Stimulated activated CD8-positive, alpha-beta memory T cell treated with anti-CD3 and anti-CD28 coated beads, Interleukin-4, amount 100 ng/mL, for 4 hours (primary cell): ENCODE measurements at places on chromosomes 7 and 10.

DNA sequence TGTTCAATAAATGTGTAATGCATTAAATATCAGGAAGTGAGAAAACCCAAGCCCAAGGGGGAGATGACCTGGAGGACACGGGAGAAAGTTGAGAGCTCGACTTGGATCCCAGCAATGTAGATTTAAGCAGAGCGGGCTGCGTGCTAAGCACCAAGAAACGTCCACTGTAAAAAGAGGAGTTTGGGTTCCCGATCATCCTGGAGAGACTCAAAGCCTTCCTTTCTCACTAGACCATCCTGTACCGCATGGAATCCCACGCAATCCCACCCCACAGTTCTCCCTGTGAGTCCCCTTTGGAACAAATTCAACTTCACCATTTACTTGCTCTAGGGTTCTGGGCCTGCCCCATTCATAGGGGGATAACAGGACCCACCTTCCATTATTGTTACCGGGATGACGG, 2.4 kb downstream of the TRPV6 start:
- no peak for DNase-seq

DNA sequence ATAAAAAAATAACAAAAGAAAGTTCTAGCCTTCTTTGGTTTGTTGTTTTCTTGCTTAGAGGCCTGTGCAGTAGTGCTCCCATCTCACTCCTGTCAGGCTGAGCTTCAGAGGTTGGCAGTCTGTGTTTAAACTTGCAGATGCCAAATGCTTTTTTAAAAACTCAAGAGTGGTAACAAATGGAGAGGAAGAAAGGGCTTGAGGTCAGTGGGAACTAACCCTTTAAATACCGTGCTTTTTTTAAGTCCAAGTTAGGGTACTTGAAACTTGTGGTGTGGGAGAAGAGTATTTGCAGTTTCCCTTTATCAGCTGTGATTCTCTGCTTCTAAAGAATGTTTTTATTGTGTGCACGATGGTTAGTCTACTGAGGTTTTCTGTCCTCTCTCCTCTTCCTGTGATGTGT, 29.4 kb downstream of the ZRANB1 start:
- DNase-seq: no peak

GRCh38 chr10:2279711-2280110, 542.4 kb upstream of the ADARB2 start:
- no peak for DNase-seq

DNA sequence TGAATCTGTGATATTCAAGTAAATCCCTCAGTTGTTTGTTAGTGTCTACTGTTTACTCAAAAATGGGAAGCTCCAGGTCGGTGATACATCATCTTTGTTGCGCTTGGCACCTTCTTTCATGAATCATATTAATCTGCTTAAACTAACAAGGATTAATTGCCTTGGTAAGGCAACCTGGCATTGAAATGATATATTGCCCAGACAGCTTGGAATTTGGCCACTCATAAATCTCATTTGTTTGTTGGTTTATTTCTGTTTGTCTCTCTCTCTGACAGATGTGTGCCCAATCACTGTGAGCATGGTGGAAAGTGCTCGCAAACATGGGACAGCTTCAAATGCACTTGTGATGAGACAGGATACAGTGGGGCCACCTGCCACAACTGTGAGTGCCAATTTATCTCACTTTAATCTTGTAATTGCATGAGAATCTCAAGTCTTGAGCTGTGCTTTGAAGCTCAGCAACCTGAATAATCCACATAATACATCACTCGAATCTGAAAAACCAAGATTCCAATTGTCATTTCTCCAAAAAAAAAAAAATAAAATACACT, 1104.8 kb upstream of the C7orf33 start:
- DNase-seq: no peak

- no peak for DNase-seq
Observed at GRCh38 chr7:88309819-88310218, 3.1 kb upstream of the STEAP4 start.

DNA sequence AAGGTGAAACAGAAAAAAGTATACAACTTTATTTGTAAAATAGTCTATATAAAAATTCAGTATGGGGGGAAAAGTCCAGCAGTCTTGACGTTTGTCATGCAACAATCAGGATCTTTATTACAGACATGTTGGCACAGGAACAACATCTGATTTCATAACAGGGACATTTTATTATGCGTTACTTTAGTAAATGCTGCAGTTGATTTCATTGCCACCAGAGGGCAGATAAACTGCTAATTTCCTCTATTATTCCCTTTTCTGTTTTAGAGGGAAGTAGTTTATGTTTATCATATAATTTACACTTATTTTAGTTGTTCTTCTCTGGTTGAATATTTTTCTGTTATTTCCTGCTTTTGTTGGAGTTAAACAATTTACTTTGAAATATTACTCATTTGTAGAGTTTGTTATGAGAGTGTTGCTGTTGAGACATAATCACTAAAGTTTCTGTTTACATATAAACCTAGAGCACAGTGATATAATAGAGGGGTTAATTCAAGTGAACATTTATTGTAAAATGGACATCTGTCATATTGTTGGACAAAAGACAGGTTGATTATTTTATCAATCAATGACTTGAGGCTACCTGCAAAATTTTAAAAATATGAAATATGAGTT, 3.3 kb downstream of the PLXDC2 start:
- DNase-seq: no peak

DNA sequence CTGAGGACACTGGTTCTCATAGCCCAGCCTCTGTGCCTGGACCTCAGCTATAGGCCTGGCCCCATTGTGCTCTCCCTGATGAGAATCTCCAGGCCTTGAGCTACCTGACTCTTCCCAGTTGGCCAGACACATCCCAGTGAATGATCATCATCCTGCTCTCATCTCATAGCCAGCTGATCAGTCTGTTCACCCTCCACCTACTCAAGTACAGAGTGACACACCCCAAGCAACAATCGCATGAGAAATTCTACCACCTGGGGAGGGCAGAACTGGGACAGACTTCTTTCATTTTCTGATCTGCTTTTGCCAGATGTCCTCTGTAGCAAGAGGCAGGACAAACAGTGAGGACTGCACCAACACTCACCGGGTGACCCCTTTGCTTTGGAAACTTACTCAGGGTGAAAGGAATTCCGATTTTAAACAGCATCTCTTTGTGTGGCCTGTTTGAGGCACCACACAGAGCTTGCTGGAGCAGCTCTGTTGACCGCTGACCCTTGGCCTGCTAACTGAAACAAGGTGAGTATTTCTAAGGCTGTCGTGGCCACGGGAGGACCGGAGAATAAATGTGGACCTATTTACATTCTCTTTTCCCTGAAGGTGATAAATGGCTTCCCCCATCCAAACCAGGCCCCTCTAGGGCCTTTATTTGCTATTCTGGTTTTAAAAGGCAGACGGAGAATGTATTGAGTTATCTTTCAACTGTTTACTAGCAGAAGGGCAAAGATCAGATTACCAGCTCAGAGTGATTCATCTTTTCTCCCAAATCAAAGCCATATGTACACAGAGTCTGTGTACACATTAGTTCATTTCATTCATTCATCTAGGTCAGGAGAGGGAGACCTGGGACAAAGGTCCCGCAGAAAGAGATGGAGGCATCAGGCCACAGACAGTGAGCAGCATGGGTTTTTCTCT, 181.4 kb upstream of the TNS3 start:
- no peak for DNase-seq

GRCh38 chr7:100213672-100214071, 6.1 kb upstream of the PVRIG start:
- no peak for DNase-seq

GRCh38 chr10:58555170-58555929, 42.7 kb downstream of the BICC1 start:
- DNase-seq: no peak

DNA sequence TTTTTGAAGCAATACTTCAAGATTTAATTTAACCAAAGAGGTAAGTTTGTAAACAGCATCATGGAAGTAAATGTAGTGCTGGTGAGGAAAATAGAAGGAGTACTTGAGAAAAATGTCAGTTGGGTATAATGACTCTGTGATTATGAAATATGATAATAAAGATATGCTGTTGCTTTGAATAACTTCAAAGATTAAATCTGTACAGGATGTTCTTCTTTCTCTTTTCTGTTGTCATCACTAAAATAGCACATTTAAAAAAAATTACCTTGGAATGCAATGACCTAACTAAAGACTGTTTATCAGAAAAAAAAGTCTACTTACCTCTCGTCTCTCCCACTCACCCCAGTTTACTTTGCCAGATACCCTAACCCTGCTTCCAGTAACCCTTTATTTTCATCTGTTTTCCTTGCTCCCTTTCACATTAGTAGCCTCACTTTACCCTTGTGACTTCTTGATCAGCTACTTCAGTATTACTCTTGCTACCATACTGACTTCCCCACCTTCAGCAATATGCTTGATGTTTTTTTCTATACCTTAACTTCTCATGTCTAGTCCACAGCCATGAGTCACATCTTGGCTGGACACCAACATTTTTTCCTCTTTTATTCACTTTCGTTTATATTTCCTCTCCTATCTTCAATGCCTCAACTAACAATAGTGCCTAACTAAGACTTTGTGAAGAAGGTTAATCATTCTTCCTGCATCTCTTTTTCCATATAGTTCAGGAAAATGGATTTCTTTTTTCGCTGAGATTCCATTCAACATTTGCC, 29.7 kb upstream of the TAS2R16 start:
- DNase-seq: no peak

GRCh38 chr10:13492493-13493180, 36.2 kb downstream of the BEND7 start:
- DNase-seq: no peak

- no peak for DNase-seq
Observed at GRCh38 chr7:12549106-12549505, 21.4 kb upstream of the SCIN start.

- no peak for DNase-seq
Observed at GRCh38 chr10:88103576-88103975, 240.2 kb downstream of the PTEN start.

DNA sequence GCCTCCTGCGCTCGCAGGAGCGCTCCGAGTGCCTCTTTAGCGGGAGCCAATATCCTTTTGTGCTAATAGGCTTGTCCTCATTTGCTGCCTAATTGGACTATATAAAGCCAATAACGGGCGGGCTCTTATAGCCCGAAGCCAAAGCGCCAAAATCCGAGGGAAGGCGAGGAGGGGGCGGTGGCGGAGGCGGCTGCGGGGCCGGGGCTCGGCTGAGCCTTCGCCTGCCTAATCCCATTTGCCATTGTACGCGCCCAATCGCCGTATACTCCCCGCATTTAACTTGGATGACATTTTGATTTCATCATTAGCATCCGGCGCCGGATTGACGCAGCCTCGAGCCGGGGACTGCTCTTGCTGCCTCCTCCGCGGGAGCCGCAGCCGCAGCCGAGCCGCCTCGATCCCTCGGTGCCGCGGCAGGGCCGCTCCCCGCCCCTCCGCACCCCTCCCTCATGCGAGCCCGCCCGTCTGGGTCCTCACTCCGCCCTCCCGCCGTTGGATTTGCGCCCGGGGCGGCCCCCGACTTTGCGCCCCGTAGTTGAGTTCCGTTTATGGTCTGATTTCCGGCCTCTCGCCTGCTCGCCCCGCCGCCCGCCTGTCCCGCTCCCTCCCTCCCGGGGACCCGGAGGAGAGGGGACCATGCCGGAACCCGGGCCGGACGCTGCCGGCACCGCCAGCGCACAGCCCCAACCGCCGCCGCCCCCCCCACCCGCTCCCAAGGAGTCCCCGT, at the start of gene HMX3:
Gene HMX3, plus strand, starts transcription at position 556 of the 727 bp plus-strand sequence. Its CDS starts 81 bp downstream, at position 637.
- DNase-seq: no peak

DNA sequence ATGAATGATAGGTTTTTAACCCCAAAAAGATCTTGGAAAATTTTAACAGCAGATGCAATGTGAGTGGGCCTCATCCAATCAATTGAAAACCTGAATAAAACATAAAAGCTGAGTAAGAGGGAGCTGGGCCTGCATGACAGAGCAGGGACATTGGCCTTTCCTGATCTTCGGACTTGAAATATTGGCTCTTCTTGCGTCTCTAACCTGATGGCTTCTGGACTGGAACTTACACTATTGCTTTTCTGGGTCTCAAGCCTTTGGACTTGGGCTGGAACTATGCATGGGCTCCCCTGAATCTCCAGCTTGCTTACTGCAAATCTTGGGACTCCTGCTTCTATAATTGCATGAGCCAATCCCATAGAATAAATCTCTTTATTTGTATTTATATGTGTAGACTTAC, 9.0 kb downstream of the A1CF start:
- DNase-seq: no peak

- DNase-seq: no peak
Observed at GRCh38 chr10:13018171-13018570, 16.7 kb upstream of the CCDC3 start.

DNA sequence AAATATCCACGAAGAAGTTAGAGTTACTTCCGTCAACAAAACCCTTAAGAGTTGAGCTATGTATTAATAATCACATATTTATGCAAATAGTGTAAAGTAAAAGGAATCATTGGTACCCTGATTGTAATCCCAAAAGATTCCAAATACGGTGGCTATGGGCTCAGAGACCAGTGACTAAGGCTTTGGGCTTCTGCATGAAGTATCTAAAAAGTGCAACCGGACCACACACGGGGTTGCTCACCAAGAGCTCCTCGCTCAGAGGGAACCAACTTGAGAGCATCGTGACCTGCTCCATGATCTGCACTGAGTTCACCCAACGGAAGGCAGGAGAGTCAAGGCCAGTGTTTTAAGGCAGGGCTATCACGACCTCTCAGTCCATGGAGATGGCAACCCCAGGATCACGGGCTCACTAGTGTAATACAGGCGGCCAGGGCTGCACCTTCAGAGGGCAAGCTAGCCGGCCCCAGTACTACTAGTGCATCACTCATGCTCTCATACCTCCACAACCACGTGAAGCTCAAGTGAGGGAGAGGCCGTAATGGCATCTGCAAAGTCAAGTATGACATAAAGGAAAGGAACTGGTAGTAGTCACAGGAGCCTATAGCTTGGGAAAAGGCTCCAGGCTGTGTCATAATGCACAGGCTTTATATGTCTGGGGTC, 77.1 kb upstream of the CAMK2B start:
- no peak for DNase-seq

GRCh38 chr7:99371376-99371920, 3.1 kb upstream of the ARPC1B start:
- no peak for DNase-seq

DNA sequence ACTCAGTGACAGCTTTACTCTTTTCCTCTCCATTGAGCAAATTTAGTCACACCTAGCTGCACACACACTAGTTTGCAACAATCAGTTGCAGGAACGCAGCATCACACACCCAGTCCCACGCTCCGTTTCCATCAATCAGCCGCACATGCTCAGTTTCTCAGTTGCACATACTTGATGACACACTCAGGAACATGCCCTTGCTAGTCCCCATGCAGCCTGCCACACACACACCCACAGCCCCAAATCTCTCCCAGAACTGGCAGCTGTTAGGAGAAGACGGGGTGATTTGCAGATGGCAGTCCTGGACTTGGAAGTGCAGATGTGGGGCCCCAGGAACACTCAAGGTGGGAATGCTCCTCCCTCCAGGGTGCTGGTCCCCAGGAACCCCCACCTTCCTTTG, 7.7 kb downstream of the LBX1 start:
- DNase-seq: no peak

- DNase-seq: no peak
Observed at GRCh38 chr10:109343293-109343692, 580.0 kb downstream of the XPNPEP1 start.

- peak; percentile 22 for DNase-seq
Observed at GRCh38 chr7:44240983-44241510, 40.3 kb downstream of the YKT6 start.
